Right kidney (tissue), 9 donors: ENCODE measurements at places on chromosomes 7 and 10.
A peak's percentile ranks its signal among the peaks of the same experiment; 100 is the strongest.

DNA sequence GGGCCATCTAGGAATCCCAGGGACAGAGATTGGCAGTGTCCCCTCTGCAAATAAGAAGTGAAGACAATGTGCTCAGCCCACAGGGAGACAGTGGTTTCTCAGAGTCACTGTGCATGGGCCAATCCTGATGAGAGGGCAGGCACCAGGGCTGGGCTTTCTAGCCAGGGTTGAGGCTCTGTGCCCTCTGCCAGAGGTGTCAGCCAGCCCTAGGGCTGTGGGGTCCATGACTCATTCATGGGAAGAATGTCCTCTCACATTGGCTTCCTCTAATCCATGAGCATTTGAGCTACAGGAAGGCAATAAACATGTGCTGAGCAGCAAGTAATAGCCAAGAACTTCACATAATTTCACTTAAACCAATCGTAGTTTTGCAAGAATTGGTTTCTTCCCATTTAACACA is 482.0 kb upstream of the MGMT start:
- no peak for DNase-seq

GRCh38 chr10:101817337-101818118 is 716 bp downstream of the OGA start:
- DNase-seq: peak; percentile 79

DNA sequence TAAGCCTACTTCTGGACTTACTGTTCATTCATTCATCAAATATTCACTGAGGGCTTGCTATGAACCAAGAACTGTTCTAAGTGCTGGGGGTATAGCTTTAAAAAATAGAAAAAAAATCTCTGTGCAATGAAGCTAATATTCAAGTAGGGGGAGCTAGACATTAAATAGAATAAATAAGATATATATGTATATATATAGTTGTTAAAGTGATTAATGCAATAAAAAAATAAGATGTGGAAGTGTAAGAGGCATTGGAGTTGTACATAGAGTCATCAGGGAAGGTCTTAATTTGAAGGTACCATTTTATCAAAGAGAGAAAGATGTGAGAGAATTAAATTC is 181.2 kb upstream of the AGR3 start:
- DNase-seq: no peak

DNA sequence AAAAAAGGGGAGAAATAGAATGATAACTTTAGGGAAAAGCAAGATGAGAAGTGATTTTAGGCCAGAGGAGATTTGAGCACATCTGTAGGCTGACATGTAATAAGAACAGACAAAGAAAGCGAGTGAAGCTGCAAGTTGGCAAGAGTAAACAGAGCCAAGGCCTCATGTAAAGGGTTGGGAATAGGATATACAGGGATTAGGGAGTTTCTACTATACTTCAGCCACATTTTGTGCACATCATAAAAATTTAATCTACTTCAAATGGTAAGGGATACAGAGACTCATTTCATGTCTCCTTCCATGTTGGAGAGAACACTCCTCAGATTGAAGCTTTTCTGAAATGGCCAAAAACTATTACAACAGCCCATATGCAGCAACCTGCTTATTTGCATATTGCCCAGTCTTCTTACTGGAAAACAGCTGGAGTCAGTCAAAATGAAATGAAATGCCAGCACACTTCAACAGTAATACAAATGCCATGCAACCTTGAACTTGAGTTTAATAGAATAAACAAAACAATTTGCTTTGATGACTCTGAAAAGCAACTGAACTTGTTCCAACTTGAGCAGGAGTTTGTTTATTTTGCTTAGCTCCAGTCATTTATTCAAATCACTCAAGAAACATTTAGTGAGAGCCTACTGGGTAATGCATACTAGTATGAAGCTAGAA is 49.9 kb downstream of the NRCAM start:
- no peak for DNase-seq

DNA sequence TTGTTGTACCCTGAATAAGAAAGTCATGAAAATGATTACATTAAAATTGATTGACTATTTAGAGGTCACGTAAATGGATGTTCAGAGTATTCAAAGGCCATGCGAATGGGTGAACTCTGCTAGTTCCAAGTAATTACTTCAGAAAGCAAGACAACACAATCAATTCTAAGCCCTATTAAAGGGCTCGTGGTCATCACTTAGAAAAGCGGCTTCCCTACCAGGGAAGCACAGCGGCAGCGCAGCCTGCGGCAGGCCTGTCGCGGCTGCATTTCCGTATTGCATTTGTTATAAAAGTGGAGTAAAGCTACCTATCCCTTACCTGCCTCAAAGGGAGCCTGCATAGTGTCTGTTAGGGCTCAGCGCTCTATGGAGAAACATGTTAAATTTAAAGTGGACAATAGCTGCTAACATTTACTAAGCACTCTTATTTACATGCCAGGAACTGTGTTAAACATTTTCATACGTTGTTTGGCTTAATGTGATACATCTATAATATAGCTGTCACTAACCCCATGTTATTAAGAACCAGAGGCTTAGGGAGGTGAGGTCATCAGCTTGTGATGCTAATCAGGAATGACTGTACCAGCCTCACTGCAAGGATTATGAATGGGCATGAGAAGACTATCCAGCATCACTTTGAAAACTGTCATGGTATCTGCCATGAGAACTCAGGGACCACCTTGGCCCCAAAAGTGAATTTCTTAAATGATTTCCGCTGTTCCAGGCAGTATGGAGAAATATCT is 187.5 kb downstream of the CELF2 start:
- no peak for DNase-seq

DNA sequence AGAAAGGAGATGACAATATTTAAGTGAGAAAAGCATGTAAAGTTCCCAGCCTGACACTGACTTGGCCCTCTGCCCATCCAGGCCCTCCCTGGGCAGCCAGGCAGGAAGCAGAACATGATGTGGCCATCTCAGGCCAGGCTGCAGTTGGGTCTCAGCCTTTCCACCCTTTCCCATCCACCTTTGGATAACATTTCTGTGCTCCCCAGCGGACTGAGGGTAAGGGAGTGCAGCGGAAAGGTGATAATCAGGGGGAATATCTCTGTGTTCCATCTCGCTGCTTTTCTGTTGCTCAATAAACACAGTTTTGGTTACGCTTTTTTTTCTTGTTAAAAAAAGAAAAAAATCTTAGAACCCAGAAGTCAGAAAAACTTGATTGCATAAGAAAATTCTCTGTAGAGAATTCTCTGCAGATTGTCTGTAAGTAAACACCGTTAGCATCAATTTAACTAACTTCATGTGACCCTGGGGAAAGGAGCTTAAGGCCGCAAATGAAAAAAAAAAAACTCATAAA is 37.2 kb upstream of the TARP start:
- DNase-seq: peak; percentile 33

DNA sequence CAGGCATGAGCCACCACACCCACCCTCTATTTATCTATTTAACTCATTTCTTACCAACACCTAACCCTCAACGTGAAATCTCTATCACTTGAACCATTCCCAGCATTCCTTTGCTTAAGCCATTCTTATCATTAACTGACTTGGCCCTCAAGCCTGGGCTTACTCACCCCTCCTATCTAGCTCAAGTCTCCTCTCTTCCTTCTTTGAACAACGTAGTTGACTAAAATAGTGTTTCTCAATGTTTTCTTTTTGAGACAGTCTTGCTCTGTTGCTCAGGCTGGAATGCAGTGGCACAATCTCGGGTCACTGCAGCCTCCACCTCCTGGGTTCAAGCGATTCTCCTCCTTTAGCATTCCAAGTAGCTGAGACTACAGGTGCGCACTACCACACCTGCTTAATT is 7.0 kb downstream of the ANXA7 start:
- no peak for DNase-seq

DNA sequence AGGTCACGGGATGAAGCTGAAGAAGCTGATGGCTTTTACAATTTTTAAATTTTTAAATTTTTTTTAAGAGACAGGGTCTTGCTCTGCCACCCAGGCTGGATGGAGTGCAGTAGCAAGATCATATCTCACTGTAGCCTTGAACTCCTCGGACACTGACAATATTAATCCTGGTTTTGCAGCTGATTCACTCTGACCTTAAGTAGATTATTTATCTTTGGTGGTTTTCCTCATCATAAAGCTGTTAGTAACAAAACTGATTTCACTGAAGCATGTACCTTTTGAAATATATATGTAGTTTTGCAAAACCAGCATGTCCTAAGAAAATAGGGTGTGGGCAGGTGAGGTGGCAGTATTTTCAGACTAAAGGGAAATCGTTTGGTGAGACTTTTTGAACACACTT is 56.0 kb downstream of the DYNC2I1 start:
- DNase-seq: no peak

DNA sequence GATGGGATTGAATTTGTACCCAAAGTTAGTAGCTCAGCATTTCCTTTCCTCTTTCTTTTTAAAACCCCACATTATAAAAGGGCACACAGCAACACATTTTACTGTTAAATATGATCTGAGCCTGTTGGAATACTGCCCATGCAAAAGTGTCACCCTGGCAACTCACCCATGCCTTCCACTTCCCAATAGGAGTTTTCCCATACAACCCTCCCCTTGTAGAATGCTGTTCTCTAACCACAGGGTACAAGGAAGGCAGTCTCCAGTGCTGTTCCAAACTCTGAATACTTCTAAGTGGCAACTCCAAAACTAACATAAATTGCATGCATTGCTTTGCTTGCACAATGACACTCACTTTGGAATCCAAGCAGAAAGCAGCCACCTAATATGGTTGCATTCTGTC is 60.8 kb downstream of the NRCAM start:
- DNase-seq: no peak

DNA sequence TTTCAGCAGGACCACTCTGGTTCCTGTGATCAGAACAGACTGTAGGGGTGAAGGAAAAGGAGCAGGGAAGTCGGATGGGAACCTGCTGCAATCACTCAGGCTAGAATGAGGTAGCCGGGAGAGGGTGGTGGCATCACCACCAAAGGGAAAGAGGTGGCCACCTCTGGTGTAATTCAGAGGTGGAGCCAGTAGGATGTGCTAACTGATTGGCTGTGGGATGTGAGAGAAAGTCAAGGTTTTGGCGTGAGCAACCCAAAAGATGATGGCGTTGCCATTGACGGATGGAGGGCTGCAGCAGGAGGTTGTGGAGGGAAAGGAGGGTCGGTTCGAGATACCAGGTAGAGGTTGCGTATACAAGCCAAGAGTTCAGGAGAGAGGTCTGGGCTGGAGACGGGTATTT is 7.4 kb upstream of the VSIR start:
- DNase-seq: no peak

- DNase-seq: peak; percentile 45
These were observed 927 bp upstream of the ALOX5 start for GRCh38 chr10:45373003-45373575.

DNA sequence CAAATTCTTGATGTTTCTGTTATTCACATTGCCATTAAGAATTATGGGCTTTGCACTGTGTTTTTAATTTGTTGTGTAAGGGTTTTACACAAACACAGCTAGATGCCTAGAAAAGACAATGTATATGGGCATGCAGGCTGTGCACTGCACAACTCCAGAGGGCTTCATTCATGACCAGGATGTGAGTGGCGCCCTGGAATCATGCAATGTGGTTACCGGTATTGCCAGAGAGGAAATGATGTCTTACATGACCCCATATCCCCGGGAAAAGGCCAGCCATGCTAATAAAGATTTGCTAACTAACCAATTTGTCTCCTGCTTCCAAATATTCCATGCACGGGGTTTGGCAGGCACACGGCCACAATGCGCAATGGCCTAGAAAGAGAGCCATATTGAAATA is 16.9 kb downstream of the KCNMA1 start:
- no peak for DNase-seq

- no peak for DNase-seq
These were observed 48.1 kb downstream of the NRP1 start for GRCh38 chr10:33286157-33286934.

GRCh38 chr10:47141349-47141748 is 158.6 kb upstream of the GDF10 start:
- no peak for DNase-seq

GRCh38 chr7:4931943-4932342 is 27.0 kb downstream of the MMD2 start:
- DNase-seq: peak; percentile 11

DNA sequence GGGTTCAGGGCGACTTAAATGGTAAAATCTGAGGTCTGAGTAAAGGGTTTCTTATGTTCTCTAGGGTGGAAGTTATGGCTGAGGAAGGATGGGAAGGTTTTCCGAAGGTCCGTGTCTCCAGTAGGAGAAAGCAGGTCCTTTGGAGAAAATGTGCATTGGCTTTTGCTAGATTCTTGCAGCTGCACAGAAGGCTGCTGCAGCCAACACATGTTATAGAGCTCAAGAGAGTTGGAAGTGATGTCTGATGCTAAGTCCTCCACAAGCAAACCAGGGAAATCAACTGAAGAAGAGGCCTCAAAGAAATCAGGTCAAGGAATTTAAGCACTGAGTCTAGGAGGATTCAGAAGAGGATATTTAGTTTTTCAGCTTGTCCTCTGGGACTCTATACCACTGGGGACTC is 404.6 kb downstream of the LRMDA start:
- DNase-seq: no peak

- no peak for DNase-seq
These were observed 51.2 kb downstream of the ARL4A start for GRCh38 chr7:12738665-12739064.

DNA sequence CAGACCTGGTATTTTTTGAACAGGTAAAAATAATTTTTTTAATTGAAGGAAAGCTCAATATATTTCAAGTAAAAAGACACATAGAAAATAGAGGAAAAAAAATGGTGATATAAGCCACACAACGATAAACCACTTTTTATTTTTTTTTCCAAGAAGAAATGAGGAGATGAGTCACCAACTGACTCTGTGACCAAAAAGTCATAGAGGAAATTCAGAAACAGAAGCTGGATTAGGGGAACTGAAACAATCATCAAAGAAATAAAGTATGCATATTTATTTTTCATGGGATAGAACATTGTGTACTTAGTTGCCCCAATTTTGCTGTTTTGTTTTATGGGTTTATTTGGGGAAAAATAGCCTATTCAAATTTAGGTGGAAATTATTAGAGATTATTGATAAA is 176.8 kb upstream of the AGR3 start:
- no peak for DNase-seq

DNA sequence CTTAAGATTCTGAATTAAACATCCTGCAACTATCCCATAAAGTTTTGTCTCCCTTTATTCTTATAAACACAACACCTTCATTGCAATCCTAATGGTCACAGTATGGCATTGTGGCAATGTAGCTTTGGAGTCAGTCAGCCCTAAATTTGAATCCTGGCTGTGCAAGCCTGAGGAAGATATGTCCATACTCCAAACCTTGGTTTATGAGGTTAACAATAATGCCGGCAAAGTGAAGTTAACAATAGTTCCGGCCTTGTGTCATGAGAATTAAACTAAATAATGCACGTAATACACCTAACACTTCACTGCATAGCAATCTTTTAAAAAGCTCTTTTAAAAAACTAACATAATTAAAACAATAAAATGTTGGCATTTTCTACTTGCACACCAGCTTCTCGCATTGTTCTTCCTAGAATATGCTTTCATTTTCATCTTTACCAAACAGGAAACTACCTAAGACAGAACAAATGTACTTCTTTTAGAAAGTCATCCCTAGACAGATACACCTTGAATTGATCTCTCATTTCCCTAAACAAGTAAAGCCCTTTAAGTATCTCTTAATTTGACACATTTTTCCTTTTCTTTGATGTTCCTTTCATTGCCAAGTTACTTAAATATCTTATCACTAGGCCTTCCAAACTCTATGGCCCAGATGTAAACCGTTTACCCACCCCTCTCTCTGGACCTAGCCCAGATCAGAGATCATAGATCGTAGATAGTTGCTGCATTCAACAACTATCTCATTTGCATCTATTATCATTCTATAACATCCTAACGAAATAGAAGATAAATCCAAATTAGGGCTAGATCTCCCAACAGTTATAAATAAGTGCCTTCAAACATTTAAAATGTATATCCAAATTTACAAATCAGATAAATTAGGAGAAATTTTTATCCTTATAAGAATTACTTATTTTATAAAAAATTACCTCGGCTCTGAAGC is 66.7 kb downstream of the CREB3L2 start:
- DNase-seq: no peak

- DNase-seq: peak; percentile 25
These were observed 1191.1 kb downstream of the SORCS1 start for GRCh38 chr10:105973360-105973759.
